Stimulated activated CD8-positive, alpha-beta memory T cell treated with anti-CD3 and anti-CD28 coated beads, Interleukin-15, amount 100 ng/mL, for 48 hours (primary cell): ENCODE measurements at places on chromosomes 1 and 21.

- no peak for DNase-seq
Measured at GRCh38 chr1:92839442-92839841, 7.6 kb downstream of the RPL5 start.

GRCh38 chr1:155062151-155062686, 1.3 kb upstream of the EFNA4 start:
- no peak for DNase-seq

DNA sequence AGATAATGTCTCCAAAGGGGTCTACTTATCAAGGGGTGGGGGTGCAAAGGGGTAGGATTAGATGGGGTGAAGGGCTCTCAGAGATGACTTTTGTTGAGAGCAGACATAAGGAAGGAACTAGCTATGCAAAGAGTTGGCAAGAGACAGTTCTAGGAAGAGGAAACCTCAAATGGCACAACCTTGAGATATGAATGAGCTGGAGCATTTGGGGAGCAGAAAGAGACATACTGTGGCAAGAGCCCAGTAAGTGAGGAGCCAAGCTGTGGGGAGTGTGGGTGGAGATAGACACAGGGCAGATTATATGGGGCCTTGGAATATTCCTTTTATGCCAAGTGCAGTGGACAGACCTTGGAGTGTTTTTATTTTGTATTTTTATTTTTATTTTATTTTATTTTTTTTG, 84.8 kb upstream of the BTG3 start:
- DNase-seq: no peak

- no peak for DNase-seq
Measured at GRCh38 chr1:199298825-199299224, 660.0 kb downstream of the PTPRC start.

DNA sequence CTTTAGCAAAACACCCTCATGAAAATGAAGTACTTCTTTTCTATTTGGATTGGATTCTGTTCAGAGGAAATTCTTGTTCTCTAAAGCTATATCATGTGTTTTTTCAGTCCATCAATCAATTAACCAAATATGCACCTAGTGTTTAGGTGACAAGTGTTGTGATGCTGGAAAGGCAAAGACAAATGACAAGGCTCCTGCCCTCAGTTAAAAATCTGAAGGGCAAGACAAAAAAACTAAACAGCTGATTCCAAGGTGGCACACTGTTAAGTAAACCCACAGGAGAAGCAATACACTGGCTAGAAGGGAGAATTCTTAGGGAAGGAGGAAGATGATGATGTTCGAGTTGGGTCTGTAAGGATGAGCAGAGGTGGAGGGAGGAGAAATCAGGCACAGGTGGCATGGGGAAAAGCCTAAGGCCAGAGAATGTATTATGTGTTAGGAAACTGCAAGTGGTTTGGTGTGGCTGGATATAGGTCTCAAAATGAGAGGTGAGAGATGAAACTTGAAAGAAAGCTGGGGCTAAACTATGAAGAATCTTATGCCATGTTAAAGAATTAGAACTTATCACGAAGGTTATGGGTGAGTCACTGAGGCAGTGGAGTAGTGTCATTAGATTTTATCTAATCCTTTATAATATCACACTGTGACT, 51.8 kb upstream of the GFI1 start:
- no peak for DNase-seq

- no peak for DNase-seq
Measured at GRCh38 chr1:57655161-57655560, 231.3 kb upstream of the DAB1 start.

GRCh38 chr1:247316590-247317197, 15.0 kb downstream of the ZNF496 start:
- no peak for DNase-seq

- DNase-seq: no peak
Measured at GRCh38 chr1:169853341-169853740, 40.4 kb downstream of the SCYL3 start.

DNA sequence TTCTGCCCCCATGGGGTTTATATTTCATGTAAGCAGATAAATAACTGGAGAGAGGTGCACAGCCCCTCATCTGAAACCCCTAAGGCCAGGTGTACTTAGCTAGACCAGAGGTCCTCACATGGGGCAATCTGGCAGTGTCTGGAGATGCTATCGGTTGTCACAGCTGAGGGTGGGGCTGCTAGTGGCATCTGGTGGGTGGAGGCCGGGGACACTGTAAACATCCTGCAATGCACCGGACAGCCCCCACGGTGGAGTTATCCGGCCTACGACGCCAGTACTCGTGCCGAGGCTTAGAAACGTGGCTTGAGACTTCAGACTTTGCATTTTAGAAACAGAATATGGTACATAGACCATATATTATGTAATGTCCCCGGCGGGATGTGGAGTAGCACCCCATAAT, 186.5 kb upstream of the VAMP3 start:
- no peak for DNase-seq

GRCh38 chr1:153527023-153527682, 8.6 kb downstream of the S100A6 start:
- no peak for DNase-seq

GRCh38 chr1:75423616-75424015, 187.3 kb downstream of the SLC44A5 start:
- no peak for DNase-seq

DNA sequence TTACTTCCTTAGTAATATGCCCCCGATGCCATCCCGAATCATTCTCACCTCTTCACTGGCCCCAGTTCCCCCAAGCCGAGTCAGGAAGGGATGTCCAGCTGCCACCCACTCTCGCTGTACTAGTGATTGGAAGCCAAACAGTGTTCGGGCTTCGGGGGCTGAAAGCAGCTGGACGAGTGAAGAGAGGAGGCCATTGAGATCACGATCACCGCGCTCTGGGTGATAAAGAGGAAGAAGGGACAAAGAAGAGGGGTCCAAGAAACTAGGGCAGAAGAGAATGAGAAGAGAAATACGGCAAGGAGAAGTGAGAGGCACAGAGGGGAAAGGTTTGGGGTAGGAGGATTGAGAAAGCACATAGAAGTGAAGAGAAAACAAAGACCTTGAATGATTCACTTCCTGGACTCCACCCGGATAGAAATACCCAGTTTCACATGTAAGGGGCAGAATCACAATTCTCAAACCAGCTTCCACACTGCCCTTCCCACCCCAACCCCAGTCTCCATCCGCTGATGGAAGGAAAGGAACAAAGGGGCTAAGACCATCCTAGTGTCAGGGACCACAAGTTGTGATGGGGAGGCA, 3.7 kb upstream of the SF3B4 start:
- DNase-seq: no peak

- DNase-seq: no peak
Measured at GRCh38 chr21:38945545-38946245, 140.0 kb downstream of the ETS2 start.

DNA sequence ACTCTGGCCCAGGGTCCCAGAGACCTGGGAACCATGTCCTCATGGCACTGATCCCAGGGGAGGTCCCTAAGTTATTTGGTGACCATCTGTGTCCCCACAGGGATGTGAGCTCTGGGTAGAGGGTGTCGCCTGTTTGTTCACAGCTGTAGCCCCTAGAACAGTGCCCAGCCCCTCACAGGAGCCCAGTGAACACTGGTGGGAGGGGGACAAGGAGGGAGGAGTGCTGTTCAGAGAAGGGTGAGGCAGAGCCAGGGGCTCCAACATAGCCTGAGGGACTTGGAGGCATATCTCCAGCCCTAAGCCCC, 450.4 kb downstream of the MATN1 start:
- DNase-seq: no peak

DNA sequence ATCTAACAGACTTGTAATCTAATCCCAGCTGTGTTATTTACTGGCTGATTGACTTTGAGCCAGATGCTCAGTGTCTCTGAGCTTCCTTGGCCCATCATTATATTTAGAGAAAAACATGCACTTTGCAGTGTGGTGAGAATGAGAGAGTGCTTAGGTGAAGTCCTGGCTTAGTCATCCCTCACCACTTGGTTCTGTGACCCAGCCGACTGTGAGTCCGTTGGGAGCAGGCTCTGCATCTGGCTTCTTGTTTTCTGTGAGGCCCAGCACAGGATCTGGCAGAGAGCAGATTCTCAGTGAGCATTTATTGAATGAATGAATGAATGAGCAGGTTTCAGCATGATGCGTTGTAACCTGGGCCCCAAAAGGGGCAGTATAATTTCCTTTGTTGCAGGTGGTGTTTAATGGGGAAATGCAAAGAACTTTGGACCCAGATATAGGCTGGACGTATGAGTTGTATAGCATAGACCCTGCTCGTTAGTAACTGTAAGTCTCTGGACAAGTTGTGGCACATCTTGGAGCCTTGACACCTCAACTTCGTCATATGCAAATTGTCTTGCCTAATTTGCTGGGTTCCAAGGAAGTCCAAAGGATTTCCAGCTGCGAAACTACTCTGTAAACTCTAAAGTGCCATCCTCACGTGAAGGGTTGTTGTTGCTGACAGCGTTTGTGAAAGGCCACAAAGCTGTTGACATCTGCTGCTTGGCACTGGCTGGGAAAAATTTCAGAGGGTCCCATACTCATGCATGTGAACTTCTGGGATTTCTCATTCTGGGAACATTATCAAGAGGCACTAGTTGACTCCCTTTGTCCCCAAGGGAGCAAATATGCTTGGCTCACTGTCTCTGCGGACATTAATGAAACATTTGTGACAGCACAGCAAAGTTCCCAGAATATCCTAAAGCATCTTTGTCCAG, 138.8 kb upstream of the USP24 start:
- no peak for DNase-seq

- peak; percentile 4 for DNase-seq
Measured at GRCh38 chr1:22710701-22711049, at the start of gene EPHB2. EPHB2 (plus strand) TSS chr1:22710839; CDS start chr1:22710983, 144 bp downstream.

DNA sequence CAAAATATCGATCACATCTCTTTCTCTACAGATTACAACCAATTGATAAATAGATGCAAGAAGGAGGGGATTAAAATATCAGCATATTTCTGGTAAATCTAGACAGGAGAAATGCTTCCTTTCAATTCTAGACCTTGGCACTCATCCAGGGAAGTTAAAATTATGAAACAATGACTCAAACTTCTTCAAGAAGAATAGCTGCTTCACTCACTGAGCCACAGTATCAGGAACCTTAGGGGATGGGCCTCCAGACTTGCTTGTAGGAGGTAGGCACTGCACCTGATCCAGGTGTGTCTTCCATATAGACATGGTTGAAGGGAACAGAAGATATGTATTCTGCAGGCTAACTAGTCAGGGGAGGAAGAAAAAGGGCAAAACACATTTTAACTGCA, 9.8 kb downstream of the SLAMF7 start:
- no peak for DNase-seq

DNA sequence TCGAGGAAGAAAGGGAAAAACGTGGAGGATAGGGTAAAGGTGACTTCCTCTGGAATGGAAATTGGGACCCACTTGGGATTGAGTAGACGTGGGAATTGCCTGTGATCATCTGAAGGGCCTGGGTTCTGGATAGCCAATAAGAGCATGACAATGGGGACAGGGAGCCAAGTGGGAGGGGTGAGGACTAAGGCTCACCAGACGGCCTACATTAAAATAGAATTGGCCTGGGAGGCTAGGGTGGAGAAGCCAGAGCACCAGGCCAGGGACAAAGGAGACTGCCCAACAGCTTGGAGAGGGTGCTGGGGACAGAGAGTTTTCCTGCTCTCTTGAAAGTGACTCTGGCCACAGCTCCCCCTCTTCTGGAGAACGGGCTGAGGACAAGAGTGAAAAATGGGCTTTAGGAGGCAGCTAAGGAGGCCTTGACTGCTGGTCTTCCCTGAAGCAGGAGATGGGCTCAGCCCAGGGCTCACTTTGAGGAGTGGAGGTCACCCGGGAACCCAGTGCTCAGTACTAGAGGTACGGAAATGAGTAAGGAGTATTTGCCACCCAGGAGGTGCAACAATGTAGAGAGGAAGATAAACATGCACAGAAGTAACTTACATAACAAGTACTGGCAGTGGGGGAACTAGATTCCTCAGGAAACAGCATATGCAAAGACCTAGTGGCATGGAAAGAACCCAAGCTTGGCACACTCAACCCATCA, 18.8 kb downstream of the INKA2 start:
- no peak for DNase-seq

- DNase-seq: no peak
Measured at GRCh38 chr1:19563324-19564097, 78.2 kb upstream of the CAPZB start.

GRCh38 chr1:87174724-87175245, 153.9 kb upstream of the LMO4 start:
- no peak for DNase-seq

GRCh38 chr1:158943059-158943458, 11.7 kb downstream of the PYHIN1 start:
- no peak for DNase-seq

DNA sequence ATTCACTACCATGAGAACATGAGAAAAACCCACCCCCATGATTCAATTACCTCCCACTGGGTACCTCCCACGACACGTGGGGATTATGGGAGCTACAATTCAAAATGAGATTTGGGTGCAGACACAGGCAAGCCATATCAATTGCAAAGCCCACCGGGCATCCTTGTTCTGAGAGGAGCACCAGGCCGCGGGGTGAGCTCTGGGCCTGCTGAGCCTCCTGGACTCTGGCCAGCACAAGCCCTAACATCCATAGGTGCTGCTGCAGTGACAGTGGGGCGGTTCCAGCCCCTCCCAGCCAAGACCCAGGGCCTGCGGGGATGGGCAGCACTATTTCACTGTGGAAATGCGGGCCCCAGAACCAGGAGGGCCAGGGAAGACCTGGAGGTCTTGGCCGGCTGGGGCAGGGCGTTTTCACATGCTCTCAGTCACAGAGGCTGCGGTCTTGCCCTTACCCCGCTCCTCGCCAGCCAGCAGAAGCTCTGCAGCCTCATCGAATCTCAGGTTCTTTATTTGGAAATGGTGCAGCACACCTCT, 103.8 kb downstream of the PCBP3 start:
- no peak for DNase-seq

DNA sequence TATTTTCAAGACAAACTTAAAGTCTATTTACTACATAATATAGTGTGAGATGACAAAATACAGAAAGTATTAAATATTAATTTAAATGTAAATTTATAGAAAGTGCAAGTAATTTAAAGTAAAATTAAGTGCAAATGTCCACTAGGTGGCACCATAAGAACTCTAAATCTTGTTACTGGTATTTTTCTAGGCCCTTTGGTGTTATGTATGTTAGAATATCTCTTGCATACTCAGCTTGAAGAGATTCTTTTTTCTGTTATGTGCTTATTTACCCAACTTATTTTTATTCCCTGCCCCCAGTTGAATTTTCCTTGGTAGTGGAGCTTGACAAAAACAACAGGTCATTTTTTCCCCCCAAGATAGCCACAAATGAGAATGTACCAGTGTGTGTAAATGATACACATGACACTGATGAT, 71.5 kb downstream of the RPS6KC1 start:
- DNase-seq: no peak

GRCh38 chr1:225597926-225598575, 54.9 kb downstream of the ENAH start:
- no peak for DNase-seq

- no peak for DNase-seq
Measured at GRCh38 chr1:63004868-63005267, 220.9 kb downstream of the ATG4C start.

DNA sequence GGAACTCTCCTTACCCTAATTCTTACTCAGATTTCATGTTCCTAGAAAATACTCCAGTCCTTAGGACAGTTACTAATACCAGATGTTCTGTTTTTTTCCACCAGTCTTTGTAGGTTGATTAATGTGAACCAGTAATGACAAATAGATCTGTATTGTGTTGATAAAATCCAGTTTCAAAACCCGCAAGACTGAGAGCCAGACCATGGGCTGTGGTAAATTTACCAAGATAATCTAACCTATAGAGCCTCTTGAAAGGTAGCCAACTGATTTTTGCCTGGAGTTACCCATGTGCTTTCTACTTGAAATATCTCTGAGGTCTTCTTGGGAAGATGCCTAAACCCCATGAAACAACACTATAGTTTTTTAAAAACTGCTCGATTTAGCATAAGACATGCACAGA, 46.5 kb upstream of the CDC7 start:
- no peak for DNase-seq
